SJCRH30 (cell line): ENCODE measurements at places on chromosomes 13 and 19. TPM values are rescaled to one million over a fixed set of nuclear protein-coding genes. Genes with fewer than 3 reads are reported as not detected.
A peak's percentile ranks its signal among the peaks of the same experiment; 100 is the strongest.

DNA sequence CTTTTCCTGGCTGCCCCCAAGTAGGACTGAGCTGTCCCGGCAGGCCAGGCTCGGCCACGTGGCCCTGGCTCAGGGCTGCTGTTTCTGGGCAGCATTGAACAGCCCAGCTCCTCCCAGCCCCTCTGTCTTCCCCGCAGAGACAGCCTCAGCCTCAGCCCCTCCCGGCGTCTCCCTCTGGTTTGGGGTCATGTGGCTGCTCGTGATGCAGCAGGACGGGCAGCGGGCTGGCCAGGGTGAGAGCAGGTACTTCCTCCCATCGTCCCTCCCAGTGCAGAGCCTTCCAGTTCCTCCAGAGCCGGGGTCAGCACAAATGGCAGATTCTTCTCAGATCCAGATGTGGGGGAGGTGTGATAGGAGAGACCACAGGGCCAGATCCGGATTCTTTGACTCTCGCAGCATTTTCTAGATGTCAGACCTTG is 114.6 kb downstream of the KDM4B start:
- no peak for DNase-seq

The TMPRSS9 gene
- total RNA-seq = 0.04 TPM in 1 of 2 replicates, not detected in the other

The B3GLCT gene
- 10.3 and 12.2 TPM in 2 replicates for total RNA-seq

GRCh38 chr19:12611361-12611699 is 610 bp downstream of the ZNF791 start:
- peak; percentile 86 for DNase-seq

The MAP4K1 gene
- total RNA-seq = 1.2 and 1.5 TPM in 2 replicates

GRCh38 chr19:34323433-34324204 is 41.4 kb upstream of the GPI start:
- no peak for DNase-seq

DNA sequence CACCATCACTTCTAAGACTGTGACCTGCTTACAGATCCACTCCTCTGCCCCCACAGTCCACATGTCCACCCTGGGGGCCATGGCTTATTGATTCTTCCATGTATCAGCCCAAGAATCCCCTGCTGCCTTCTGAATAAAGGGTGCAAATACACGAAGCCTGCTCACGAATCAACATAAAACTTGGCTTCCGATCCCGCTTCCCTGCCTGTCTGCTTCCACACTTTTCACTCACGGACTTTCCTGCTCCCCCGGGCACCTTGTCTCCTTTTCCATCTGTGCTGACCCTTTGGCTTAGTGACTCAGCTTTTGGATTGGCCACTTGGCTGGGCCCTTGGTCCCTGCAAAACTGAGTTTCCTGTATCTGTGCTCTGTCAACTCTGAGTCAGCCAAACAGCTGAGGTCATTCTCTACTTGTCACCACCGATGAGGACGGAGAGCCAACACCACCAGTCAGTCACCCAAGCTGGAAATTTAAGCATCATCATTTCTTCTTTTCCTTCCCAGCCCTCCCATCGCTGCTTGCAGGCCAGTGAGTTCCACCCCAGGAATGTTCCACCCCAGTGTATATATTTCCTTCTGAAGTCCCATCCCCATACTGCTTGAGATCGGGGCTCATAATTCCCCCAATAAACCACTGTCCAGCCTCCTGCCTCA is 11.4 kb upstream of the USP12 start:
- DNase-seq = peak; percentile 76

- DNase-seq = no peak
Observed at GRCh38 chr13:53041968-53042516, 13.4 kb downstream of the OLFM4 start.

DNA sequence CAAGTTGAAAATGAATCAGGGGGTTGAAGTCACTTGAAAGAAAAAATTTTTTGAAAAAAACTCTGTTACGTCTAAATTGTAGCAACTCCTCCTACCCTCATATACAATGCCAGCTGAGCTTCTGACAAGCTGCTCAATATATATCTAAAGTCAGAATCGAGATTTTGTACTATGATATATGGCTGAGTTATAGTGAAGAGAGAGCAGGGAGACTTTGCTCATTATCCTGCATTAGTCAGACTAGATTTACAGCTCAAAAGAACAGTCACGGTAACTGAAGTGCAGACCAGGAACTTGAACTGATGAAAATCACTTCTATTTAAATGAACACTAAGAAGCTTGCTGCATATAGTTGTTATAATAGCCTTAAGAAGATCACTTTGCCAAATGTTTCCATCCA is 153.1 kb downstream of the LACC1 start:
- no peak for DNase-seq

- peak; percentile 39 for DNase-seq
Observed at GRCh38 chr13:25733696-25734435, 317.9 kb downstream of the SHISA2 start.

The CCDC70 gene
- total RNA-seq = not detected in 2 replicates

DNA sequence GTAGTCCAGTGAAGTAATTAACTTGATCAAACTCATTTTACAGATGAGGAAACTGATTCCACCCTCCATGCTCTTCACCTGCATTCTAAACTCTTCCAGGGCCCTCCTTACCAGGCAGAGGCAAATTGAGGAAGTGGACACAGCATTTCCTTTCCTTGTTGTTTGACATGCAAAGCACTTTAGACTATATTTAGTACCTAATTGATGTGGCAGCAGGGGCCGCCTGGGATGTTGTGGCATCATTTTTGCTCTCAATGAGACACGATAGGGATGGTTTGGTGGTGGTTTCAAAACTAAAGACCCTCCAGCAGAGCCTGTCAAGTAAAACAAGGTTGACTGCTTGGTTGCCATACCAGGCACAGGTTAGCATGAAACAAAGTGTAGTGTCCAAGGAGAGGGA is 7.9 kb downstream of the SIPA1L3 start:
- DNase-seq = no peak

The HRC gene
- total RNA-seq = 2.1 and 3.2 TPM in 2 replicates

GRCh38 chr13:102295316-102296048 is 106.4 kb downstream of the FGF14 start:
- no peak for DNase-seq

DNA sequence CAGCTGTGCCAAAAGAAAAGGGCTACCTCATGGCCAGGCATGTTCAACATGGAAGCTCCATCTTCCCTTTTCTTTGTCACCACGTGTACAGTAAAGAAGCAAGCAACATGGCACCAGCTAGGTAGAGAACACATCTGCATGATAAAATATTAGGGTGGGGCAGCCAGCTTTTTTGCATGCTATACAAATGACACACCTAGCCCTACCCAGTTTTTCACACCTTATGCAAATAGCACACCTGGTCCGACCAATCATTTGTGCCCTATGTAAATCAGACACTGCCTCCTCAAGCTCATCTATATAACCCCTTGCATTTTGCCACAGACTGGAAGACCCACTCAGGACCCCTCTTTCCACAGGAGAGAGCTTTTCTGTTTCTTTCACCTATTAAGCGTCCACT is 85.5 kb downstream of the STOML3 start:
- DNase-seq = no peak

GRCh38 chr19:31147234-31147633 is 202.0 kb downstream of the TSHZ3 start:
- DNase-seq = no peak

DNA sequence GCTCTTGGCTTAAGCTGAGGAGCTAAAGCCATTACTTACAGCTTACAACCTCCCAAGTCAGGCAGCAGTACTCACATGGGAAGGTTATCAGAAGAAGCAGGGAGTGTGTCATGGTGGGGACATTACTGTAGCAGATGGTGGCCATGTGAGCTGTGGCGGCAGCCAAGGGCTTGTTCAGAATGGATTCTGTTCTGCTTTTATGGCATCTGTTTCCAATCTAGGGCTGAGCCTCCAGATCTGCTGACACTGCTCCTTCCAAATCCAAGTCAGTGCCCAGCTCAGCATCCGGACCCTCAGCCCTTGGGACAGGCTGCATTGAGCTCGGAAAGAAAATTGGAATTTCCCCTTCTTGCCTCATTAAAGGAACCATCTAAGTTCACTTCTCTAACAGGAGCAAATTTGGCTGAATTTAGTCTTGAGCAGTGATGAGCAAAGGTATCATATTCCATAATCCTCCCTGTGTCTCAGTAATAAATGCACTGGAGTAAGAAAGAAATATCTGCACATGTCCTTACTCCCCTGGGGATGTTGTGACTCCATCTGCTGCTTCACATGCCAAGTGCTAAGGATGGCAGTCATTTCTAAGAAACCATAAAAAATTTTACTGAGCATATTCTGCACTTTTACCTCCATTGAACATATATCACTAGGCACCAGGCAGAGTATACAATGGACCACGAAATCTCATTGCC is 73.9 kb downstream of the KCTD12 start:
- no peak for DNase-seq

GRCh38 chr13:24505256-24505655 is 7.3 kb downstream of the PARP4 start:
- no peak for DNase-seq

The ZIM2 gene
- total RNA-seq = 7.1 and 8.9 TPM in 2 replicates

The KCNN4 gene
- 0.38 and 0.63 TPM in 2 replicates for total RNA-seq

DNA sequence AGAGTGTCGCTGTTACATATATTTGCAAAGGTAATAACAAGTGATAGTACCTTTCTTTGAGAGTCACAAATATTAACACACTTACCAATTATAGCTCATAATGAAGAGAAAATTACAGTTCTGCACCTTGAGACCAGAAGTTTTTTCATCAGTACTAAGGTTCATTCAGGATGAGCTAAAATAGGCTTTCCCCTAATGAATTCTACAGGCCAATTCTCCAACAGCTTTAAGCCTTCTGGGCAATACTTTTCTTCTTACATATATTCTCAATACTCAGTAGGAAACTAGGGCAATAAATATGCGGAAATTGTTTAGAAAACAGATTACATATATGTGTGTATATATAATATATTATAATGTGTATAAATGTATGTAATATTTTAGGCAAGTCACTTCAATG is 2672.8 kb upstream of the PCDH20 start:
- no peak for DNase-seq

DNA sequence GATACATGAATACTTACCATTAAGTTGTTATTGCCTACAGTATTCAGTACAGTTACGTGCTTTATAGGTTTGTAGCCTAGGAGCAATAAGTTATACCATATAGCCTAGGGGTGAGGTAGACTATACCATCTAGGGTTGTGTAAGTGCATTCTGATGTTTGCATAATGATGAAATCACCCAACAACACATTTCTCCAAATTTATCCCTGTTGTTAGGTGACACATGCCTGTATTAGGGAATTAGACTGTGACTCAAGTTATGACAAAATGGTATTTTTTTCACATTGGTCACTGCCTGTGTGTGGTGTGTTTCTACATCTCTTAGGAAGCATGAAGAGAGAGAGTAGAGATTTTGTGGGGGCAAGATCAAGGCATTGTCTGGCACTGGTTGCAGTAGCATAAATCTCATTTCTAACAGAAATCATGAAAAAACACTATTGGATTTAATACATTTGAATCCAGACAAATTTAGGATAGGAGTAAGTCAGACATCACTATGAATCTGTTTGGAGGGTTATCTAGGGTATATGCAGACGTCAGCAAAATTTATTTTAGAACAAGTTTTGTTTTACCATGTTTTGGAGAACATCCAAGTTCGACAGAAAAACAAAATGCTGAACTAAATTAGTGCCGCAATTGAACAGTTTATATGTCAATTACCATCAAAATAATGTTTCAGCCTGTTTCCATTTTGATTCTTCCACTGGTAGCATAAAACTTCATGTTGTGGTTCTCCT is 332.1 kb downstream of the LMO7 start:
- DNase-seq = no peak

- DNase-seq = no peak
Observed at GRCh38 chr19:17025991-17026658, 485 bp downstream of the CPAMD8 start.

The ZNF628 gene
- 2.9 and 3.6 TPM in 2 replicates for total RNA-seq

The IFI30 gene
- total RNA-seq = 0.67 and 1.2 TPM in 2 replicates

The ATP4A gene
- 0.14 TPM in 1 of 2 replicates, not detected in the other for total RNA-seq

DNA sequence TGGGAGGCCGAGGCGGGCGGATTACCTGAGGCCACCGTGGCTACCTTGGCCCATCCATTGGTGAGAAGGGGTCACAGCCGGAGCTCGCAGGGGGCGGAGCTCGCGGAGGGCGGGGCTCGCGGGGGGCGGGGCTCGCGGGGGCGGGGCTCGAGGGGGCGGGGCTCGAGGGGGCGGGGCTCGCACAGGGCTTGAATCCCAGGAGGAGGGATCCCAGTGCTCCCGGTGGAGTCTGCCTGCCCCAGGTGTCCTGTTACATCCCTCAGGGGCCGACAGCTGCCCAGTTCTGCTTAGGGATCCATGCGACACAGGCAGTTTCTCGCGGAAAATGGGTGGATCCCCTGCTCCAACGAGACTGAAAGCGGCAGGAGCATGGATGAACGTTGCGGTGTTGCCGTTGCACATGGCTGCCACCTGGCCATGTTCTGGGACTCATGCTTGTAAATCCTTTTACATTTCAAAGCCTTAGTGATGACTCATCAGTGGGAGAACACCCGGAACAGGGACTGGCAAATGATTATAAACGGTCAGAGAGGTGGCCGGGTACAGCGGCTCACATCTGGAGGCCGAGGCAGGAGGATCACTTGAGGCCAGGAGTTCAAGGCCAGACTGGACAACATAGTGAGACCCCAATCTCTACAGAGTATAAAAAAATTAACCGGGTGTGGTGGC is 25.1 kb downstream of the TMPRSS9 start:
- peak; percentile 98 for DNase-seq

DNA sequence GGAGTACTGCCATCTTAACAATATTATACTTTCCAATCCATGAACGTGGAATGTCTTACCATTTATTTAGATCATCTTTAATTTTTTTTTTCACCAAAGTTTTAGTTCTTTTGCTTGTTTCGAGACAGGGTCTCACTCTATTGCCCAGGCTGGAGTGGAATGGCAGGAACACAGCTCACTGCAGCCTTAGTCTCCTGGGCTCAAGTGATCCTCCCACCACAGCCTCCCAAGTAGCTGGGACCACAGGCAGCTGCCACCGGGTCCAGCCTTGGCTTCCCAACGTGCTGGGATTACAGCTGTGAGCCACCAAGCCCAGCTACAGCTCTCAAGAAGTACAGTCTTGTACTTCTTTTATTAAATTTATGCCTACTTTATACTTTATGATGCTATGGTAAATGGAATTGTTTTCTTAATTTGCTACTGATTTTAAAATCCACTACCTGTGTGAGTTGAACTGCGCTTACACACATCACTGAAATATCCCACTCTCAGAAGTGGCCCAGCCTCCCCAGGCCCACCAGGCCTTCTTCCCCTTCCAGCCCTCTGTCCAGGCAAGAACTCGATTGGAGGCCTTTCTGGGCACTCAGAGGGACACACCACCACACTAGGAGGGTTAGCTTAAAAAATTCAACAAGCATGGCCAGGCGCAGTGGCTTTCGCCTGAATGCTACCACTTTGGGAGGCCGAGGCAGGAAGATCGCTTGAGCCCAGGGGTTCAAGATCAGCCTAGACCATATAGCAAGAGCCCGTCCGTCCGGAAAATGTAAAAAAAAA is 1.0 kb upstream of the PGLS start:
- DNase-seq = no peak
